ENCODE measurements at places on chromosomes 13 and 19.

- DNase-seq = no peak
Observed at GRCh38 chr13:22143671-22144070, 472.8 kb downstream of the FGF9 start.

- no peak for DNase-seq
Observed at GRCh38 chr19:41638641-41639081, 11.8 kb upstream of the CEACAM4 start.

GRCh38 chr13:27466513-27466912 is 16.1 kb upstream of the MTIF3 start:
- no peak for DNase-seq

- DNase-seq = no peak
Observed at GRCh38 chr13:23140492-23140891, 40.3 kb upstream of the SGCG start.

- peak; percentile 22 for DNase-seq
Observed at GRCh38 chr13:73465617-73465971, 406.8 kb downstream of the KLF5 start.

DNA sequence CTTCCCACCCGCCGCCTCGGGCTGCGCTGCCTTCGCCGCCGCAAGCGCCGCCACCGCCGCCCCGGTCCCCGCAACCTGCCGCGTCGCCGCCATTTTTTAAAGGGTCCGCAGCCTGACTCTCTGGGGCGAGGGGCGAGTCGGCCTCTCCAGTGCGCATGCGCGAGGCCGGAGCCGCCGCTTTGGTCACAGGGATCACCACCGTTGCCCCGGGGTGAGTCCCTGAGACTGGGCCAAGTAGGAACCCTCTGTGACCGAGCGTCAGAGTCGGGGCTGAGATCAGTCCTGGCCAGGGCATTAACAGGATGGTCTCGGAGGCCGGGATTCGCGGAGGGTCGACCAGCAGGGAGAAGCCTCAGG is 42.6 kb downstream of the ZNF146 start:
- DNase-seq = no peak

All from fibroblast of skin of left biceps (primary cell).